ENCODE measurements at places on chromosomes 7 and 10.

DNA sequence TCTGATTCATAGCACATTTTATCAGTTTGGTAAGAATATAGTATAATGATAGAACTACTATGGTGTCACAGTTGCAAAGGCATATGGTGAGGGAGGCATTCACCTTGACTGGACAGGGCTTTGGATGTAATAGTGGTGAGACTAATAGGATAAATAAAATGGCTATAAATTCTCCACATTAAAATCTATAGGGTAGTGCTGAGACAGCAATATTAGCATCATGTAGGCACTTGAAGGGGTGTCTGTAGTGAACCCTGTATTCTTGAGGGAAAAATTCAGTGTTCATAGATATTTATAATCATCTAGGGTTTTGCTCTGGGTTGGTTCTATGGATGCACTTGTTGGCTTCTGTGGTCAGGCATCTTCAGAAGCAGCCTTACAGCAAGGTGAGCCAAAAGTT, 59.3 kb upstream of the ICA1 start:
- no peak for DNase-seq

- no peak for DNase-seq
These were observed 19.7 kb downstream of the SKIDA1 start for GRCh38 chr10:21505711-21506278.

- no peak for DNase-seq
These were observed 16.7 kb downstream of the LRMDA start for GRCh38 chr10:75448166-75448565.

GRCh38 chr7:139915268-139915863, 86.3 kb downstream of the TBXAS1 start:
- DNase-seq = no peak

DNA sequence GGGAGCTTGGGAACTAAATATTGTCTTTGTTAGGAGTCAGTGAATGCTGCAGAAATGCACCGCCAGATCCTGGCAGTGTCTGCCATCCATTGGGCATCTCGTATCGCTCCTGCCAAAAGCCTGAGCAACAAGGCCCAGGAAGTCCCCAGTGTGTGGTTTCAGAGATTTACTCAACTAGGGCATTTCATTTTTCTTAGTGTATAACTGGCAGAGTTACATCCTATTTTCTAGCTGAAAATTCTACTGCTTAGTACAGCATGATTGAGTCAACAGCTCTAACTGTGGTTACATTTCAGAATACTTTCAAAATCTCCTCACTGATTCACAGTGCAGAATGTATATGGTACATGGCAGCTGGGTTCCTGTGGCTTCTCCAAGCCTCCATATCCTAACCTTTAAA, 95.8 kb upstream of the CREB5 start:
- no peak for DNase-seq

GRCh38 chr10:58570979-58571378, 58.3 kb downstream of the BICC1 start:
- peak; percentile 30 for DNase-seq

DNA sequence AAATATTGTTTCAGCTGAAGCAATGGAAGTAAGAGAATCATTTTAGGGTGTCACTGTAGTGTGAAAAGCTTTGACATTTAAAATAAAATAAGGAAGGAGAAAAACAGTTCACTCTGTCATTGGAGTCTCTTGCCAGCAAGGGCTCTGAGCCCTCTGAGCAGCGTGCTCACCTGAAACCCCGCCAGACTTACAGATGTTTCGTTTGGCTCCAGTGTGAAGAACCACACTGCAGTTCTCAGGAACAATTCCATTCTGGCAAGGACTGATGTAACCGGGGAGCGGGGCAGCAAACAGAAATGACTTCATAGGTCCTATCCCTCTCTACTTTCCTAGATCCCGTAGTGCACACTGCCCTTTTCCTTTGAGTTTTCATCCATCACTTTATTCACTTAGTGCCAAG, 164.3 kb downstream of the CELF2 start:
- DNase-seq = no peak

GRCh38 chr10:10946801-10947200, 70.9 kb upstream of the CELF2 start:
- DNase-seq = no peak

DNA sequence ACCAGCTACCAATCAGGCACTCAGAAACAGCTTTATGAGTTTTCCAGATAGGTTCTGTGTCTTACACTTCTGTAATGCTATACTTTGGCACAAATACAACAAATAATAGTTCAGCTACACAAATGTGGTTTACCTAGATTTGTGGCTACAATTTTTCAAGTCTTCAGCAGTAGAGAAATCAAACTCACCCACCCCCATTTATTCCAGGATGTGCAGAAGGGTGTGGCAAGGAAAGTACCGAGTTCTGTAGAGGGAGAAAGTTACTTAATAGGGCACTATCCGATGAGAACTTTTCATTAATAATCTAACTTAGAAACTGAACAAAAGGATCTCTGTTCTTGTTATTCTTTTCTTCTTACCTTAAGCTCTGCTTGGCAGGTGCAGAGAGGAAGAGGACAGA, 30.3 kb upstream of the ATP6V0A4 start:
- no peak for DNase-seq

DNA sequence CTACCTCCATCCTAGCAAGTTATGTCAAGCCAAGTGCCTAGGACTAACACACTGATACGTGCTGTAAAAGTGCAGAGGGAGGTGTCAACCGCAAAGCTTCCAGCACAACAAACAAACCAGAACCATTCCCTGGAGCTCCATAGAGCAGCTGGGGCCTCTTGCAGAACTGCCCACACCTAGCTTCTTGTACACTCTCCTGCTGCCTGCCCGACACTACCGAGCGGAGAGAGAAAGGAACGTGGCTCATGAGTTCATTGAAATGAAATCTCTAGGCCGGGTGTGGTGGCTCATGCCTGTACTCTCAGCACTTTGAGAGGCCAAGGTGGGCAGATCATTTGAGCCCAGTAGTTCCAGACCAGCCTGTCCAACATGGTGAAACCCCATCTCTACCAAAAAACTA, 73.5 kb downstream of the MKI67 start:
- DNase-seq = no peak

DNA sequence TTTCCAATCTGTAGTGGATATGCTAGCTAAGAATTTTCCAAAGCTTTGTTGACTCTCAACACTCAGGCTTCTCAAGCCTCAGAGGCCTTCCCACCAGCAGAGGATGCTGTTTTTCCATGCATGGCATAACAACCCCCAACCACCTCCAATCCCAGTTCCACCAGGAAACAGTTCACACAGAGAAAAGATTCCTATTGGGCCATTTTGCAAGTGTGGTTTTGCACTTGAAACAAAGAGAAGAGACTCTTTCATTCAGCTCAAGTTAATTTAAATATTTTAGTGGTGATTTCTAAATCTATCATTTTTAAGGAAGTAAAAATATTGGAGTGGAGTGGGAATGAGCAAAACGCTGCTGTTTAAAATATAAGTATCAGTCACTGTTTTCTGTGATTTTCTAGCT, 105.6 kb upstream of the COL1A2 start:
- DNase-seq = peak; percentile 74

DNA sequence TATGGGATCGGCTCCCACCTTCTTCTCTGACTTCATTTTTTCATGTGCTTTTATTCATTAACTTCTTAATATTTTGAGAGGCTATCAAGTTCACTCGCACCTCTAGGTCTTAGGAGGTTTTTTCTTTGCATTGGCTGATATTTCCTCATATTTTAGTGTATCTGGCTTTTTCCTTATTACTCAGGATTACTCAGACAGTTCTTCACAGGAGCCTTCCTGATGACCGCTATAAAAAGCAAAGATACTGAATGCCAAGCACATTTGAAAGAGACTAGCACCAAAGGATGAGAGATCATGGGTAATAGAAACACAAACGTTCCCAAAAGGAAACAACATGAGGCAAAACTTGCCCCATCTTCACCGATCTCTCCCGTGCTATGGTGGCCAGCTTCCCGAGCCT, 409.2 kb upstream of the KLF6 start:
- no peak for DNase-seq

DNA sequence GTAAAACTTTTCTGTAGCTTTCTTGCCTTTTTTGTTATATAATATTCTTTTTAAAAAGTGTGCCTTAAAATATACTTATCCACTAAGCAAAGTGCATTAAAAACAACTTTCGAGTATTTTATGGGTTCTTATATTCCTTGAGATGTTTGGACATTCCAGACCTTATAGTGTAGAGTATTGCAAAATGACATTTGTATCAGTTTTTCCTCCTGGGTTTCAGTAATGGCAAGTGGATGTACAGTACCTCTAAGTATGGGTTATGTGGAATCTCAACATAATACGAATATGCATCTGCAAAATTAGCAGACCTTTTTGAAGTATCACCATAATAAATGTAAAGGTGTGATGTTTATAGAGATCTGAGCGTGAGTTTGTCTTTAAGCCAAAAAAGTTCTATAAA, 2.7 kb downstream of the CDK13 start:
- DNase-seq = no peak

DNA sequence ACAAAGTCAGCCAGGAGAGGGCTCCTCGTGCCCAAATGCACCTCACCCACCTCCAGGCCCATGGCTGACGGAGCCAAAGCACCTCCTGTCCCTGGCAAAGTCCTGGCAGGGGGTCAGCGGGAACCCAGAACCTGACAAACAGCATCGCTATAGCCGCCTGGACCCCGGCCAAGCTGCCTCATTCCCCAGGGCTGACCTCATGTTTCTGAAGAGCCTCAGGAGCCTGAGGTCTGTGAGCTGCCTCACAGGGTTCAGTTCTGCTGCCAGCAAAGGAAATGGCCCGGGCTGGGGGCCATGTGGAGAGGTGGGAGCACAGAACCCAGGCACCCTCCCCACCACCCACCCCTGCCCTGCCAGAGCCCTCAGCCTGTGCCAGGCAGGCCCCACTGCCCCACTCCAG, 4.2 kb upstream of the NANOS1 start:
- no peak for DNase-seq

DNA sequence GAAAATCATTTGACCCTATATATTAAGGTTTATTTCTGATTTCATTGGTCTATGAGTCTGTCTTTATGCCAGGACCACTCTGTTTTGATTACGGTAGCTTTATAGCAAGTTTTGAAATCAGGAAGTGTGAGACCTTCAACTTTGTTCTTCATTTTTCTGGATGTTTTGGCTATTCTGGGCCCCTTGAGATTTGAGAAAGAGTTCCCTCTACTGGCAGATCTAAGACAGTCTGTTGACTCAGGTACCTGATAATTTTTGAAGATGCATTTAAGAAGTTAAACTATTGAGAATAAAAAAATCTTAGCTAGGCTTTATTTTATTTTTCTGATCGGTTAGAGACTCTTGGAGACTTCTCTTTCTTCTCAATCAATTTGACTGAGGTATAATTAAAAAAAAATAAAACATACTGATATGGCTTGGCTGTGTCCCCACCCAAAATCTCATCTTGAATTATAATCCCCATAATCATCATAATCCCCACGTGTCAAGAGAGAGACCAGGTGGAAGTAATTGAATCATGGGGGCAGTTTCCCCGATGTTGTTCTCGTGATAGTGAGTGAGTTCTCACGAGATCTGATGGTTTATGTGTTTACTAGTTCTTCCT, 209.2 kb downstream of the SNX10 start:
- no peak for DNase-seq

DNA sequence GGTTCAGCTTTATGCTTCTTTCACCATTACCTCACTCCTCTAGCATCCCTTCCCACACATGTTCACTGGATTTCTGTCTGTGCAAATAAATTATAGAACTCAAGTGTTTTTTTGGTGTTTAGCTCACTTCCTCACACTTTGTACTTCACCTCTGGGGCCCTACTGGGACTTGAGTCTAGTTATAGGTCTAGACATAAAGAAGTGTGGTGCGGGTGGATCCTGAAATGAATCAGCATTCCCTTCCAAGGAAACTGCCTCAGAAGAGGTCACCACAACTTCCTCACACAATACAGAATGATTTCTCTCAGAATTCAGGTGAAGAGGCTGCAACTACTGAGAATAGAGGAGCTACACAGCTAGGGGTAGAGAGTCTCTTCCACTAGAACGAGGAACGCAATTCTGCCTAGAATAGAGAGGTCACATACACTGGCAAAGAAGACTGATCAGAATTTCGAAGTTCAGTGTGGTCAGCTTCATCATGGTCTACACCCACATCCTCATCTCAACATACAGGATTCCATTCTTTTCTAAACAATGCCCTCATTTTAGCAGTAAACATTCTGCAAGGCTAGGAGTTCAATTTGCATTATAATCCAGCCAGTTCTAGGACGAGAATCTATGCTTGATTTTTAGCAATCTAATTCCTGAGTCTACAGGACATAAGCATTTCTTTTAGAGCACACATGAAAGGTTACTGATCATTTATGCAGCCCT, 938.7 kb upstream of the PHF14 start:
- DNase-seq = no peak

DNA sequence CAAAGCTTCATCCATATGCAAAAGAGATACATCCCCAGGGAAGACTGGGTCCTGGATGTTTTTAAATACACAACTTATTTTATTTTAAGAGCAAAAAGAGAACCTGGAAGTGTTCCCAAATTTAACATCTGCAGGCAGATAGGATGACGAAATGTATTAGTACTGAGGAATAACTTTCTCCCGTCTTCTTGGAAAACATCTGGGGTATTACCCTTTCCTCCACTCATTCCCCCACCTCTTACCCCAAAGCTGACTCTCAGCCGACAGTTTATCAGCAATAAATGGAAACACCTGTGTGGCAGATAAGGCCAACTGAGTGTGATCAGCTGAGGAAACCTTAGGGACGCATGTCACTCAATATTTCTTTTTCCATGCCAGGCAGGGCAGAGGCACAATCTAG, 435.6 kb upstream of the NPVF start:
- no peak for DNase-seq

DNA sequence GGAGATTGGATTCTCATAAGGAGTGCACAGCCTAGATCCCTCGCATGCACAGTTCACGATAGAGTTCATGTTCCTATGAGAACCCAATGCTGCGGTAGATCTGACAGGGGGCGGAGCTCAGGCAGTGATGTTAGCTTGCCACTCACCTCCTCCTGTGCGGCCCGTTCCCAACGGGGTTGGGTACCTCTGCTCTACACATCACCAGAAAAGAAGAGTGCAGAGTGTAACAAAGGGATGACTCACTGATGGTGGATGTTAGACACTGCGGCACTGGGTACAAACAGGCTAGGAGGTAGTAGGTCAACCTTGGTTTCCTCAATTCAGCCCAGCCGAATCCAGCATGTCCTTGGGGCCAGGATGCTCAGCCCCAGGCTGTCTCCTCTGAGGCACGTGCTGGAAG, 66.8 kb upstream of the CHST15 start:
- DNase-seq = no peak

- DNase-seq = peak; percentile 12
These were observed 23.2 kb downstream of the CALCR start for GRCh38 chr7:93551063-93551895.

- no peak for DNase-seq
These were observed 369.6 kb downstream of the KCNMA1 start for GRCh38 chr10:77267703-77268675.

- DNase-seq = no peak
These were observed 53.4 kb upstream of the FHIP2A start for GRCh38 chr10:114767986-114768821.

Data from AG09319 (cell line).